ENCODE measurements at places on chromosomes 13 and 19.

- DNase-seq = no peak
Observed at GRCh38 chr13:46343279-46343994, 43.6 kb downstream of the RUBCNL start.

GRCh38 chr13:30696278-30697176 is 38.8 kb upstream of the ALOX5AP start:
- DNase-seq = no peak

GRCh38 chr19:47215581-47215980 is 15.4 kb downstream of the BBC3 start:
- no peak for DNase-seq

GRCh38 chr19:28705008-28705407 is 507.9 kb downstream of the UQCRFS1 start:
- no peak for DNase-seq

DNA sequence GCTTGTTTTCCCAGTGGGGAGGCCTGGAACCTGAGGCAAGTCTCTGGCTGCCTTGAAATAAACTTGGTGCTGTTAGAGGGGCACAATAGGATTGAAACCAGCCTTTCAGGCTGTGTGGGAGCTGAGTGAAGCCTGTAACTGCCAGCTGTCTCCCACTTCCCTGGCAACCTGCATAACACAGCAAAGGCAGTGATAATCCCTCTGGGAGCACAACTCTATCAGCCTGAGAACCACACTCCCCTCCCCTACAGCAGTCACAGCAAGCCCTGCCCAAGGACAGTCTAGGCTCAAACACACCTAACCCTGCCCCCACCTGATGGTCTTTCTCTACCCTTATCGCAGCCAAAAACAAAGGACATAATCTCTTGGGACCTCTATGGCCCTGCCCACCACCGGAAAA is 683.8 kb upstream of the ATXN8OS start:
- no peak for DNase-seq

DNA sequence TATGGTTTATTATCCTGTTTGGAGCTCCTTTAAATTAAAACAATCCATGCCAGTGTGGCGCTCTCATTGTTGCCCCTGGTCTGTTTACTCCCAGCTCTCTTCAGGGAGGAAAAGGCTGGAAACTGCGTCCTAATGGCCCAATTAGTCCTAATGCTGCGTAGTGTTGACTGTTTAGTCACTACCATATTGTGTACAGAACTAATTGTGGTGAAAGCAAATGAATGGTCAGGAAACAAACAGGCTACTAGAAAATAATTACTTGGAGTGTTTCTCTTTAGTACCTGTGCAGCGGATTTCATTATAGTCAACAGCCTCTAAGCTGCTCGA is 54.5 kb upstream of the MTIF3 start:
- no peak for DNase-seq

DNA sequence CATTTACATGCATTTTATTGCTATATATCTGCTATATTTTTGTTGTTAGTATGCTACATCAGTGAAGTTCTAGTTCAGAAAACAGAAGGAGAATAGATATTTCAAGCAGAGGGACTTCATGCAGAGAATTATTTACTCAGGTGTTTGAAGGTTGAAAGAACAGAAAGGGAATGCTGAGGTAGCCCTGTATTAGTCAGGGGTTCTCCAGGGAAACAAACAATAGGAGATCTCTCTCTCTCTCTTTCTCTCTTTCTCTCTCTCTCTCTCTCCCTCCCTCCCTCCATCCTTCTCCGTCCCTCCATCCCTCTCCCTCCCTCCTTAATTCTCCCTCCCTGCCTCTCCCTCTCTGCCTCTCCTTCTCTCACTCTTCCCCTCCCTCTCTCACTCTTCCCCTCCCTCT is 114.3 kb upstream of the TDRD3 start:
- no peak for DNase-seq

- no peak for DNase-seq
Observed at GRCh38 chr19:3360421-3361383, 5.7 kb upstream of the NFIC start.

DNA sequence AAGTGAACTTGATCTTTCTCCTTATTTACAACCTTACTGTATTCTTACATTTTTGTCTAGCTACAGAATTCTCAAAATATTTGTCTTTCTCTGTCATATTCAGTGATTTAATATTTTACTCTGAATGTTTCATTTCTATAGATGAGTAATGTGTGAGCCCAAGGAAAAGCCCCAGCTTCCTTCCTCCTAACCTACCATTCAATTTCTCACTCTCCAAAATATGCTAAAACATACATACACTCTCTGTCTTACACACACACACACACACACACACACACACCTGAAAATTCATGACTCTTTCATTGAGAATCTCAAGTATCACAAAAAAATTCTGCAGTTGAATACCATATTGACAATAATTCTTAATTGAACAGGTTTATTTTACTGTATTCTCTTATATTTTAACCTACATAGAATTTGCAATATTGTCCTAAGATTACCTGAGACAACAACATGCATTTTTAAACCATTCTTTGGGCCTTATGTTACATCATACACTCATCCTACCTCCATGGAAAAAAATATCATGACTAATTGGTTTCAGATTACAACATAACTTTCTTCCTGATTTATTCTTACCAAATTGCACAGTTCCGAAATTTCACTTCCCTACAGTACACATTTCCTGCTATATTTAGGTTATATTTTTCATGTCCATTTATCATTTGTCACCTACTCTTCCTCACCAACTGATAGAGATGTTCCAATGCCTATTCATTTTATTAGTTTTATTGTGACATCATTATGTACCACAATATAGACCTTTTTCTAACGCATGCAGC is 1965.6 kb upstream of the PCDH20 start:
- DNase-seq = no peak

DNA sequence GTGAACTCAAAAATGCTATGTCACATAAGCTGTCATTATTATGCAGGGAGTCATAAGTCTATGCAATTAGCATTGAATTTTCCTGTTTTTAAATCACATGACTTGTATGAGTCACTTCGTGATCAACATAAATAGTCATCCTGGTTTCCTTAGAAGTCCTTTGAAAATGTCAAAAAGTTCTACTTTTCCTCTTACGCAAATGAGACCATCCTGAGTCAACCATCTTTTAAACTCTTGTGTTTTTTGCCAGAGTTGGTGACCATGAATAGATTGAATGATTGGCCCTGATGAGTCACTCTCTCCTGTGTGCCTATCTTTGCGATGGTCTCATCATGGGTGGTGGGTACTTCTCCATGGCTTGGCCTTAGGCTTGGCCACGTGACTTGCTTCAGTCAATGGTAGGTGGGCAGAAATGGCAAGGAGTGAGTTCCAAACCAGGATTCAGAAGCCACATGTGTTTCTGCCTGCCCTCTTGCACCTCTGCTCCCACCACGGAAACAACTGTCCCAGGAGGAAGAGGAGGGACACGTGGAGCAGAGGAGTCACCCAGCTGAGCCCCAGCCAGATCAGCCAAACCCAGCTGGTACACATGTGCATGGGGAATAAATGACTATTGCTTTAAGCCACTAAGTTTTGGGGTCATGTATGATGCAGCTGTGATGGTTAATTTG is 123.5 kb upstream of the CACNA1A start:
- DNase-seq = no peak

DNA sequence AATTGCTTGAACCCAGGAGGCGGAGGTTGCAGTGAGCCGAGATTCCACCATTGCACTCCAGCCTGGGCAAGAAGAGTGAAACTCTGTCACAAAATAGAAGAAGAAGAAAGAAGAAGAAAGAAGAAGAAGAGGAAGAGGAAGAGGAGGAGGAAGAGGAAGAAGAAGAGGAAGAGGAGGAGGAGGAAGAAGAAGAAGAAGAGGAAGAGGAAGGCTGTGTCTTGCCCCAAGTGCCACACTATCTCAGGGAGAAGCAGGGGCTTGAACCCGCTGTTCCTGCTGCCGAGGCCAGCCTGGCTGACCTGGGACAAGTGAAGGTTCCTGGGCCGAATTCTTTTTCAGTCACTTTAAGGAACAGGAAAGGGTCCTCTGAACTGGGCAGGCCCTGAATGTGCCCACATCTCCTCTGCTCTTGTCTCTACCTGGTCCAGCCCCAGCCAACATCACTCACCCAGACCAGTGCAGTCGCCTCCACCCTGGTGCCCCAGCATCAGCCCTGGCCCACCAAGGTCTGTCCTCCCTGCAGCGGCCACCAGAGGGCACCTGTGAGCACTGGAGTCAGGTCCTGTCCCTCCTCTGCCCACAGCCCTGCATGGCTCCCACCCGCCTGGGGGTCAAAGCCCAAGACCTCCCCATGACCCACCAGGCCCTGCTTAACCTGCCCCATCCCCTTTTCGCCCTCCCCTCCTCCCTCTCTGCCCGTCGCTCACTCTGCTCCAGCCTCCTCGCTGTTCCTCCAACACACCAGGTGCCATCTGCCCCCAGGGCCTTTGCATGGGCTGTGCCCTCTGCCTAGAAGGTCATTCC is 20.0 kb downstream of the TICAM1 start:
- DNase-seq = no peak

- peak; percentile 23 for DNase-seq
Observed at GRCh38 chr13:97660594-97661260, 226.8 kb downstream of the RAP2A start.

GRCh38 chr13:42594481-42595252 is 20.7 kb downstream of the TNFSF11 start:
- peak; percentile 41 for DNase-seq

GRCh38 chr19:56333506-56333905 is 18.9 kb upstream of the ZSCAN5A start:
- no peak for DNase-seq

DNA sequence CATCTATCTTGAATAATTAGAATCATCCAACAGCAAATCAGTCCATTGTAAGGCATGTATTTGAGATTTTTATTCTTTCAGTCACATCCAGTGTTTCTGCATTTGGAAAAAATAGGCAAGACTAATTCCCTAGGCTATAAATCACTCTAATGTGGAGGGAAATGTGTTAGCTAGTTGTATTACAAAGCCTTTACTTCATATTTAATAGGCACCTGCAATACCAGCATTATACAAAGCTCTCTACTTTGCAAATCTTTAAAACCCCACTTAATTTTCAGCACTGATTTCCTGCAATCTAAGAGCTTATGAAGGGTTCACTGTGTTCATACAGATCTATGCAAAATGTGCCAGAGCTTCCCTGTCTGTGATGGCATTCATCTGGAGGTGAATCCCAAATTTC is 12.3 kb downstream of the PCDH9 start:
- DNase-seq = no peak

GRCh38 chr19:53102756-53103233 is 427 bp downstream of the ZNF160 start:
- no peak for DNase-seq

DNA sequence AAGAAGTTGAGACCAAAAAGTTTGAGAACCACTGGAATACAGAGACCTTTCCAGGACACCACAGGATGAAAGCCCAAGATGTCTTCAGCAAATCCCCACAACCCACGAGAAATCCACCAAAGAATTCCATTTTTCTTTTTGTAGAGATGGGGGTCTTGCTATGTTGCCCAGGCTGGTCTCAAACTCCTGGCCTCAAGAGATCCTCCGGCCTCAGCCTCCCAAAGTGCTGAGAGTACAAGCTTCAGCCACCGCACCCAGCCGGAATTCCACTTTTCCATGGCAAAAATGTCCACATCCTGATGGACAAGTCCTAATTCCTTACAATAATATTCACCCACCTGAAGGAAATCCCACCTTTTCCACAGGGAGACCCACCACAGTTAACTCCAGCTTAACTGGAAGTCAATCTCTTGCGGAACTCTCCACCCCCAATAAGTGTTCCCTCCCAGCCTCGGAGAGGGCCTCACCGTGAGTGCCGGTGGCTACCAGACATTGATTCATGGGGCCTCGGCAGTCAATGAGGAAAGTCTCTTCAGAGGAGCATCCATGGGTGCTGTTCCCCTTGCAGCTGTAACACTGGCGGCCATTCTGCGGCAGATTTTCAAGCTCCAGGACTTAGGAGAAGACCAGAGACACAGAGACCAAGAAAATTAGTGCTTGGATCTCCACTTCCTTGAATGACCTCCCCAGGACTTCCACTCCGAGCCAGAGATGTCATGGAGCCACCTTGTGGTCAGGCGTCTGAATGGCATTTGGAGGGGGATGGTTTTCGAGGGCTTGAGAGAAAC is 12.3 kb upstream of the CADM4 start:
- no peak for DNase-seq

DNA sequence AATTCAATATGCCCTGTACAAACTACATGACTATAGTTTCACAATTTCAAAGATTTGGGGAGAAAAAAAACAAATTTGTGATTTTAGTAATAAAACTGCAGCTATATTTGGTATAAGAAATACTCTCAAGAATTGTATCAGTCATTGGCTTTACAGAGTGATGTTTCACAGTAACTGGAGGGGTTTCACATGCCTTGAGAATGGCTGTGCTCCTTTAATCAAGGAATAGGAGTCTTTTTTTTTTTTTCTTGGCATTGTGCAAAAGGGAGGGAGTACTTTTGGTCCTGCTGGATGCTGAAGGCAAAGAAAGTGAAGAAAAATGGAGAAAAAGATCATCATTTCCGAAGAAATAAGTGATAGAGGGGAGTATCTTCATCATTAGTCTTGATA is 6.8 kb downstream of the ZNF507 start:
- no peak for DNase-seq

DNA sequence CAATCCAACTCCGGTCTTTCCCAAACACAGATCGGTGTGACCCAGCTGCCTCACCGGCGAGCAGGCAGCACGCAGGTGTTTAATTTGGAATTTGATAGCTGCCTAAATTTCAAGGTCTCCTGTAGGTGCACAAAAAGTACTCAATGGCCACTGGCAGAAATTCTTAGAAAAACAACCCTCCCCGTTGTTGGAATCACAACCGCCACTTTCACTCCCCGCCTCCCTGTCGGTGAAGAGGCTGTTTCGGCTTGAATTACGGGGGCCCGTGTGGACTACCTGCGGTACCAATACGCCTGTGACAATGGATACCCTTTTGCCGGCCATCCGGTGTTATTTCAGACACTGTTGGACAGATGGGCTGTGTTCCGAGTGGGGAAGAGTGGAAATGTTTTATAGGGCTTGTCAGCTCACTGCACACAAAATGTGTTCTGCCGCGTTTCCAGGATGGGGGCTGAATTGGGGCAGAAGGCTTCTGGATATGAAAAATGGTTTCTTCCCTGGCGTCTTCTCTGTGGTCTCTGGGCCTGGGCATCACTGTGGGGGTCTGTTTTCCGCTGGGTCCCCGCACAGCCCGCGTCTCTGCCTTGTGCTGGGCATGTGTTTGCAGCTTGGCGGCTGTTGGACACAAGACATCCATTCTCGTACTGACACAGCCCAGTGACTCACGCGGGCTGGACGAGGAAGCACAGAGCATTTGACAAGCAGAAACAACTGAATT is 45.4 kb downstream of the ZIC5 start:
- DNase-seq = no peak

GRCh38 chr13:23350009-23350408 is 83.5 kb downstream of the SACS start:
- no peak for DNase-seq

DNA sequence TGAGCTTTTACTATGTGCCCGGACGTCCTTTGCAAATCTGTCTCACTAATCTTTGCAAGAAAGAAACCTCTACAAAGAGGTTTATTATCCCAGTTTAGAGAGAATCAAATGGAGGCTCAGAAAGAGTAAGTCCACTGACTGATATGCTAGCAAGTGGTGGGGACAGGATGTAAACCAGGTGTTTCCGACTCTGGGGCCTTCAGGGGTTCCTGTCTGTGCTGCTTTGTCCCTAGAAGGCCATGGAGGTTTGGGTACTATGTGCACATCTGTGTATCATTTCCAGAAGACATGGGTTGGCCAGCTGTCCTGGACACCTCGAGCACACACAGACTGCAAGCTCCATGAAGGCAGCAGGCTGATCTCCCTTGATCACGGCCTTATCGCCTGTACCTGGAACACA is 1.2 kb upstream of the KPTN start:
- no peak for DNase-seq

- DNase-seq = no peak
Observed at GRCh38 chr13:45713721-45714120, 11.6 kb downstream of the CBY2 start.
